ENCODE measurements at places on chromosomes 2 and 18.

GRCh38 chr2:105518897-105519296 is 120.0 kb upstream of the FHL2 start:
- DNase-seq, result no peak

DNA sequence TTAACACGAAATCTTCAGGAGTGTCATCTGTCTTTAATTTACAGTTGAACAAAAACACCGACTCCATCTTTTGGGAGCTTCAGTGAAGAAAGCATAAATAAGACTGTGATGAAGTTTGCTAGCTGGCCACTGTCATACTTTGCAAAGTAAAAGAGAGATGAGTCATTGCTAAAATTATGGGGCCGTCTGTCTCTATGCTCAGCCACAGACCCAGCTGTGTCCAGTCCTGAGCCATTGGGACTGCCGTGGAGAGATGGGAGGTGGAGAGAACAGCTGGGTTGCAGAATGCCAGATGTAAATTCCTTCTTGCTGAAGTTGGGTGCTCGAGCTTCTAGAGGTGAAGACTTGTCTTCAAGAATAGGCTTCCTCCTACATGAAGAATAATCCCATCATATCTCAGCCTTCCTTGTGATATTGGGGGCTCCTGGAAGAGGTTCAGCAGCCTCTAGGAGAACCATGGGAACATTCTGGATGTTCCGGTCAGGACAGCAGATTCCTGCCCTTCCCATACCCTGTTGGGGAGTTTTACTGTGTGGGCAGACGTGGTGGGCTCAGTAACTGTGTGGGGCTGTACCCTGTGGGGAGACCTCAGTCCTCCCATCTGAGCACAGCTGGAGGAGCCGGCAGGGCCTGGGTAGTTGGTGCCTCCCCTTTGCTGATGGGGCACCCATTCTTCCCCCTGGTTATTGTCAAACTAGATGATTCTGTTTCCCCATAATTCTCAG is 71.1 kb downstream of the LDLRAD4 start:
- no peak for DNase-seq

- DNase-seq, result no peak
Measured at GRCh38 chr2:85813211-85813981, 59.6 kb downstream of the ATOH8 start.

DNA sequence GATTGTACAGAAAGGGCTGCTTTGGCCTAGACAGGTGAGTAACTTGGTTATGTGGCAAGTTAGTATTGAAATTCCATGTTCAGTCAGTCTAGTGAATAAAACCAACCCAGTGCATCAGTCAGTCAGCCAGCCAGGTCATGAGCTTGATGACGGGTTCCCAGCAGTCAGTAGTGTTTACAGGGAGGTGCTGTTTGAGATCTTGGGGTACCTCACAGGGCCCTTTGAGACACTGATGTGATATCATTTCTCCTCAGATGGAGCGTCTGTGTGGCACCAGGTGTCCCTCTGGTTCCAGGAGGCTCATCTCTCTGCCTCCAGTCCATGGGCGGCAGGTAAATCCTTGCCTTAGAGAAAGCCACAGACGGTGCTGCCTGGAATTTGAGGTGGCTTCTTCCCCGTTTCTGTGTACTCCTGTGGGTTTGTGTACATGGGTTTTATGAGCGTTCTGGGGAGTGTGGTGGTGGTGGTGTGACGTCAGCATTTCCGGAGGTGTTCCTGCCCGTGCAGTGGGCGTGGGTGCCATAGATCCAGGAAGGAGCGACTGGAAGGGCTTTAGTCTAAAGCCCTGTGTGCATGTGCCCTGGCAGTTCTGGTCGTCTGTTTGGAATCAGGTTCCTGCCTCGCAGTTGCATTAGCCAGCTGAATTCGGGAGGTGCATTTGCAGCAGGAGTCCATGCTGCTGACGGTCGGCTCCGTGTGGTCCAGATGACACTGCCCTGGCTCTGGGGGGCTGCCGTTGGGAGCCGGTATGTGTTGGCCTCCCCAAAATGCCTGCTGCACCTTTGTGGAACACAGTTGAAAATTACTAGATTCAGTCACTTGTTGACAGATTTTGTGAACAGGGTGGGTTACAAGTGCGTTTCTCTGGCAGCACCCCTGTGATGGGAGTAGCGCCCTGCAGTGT is 2.1 kb downstream of the CTDP1 start:
- no peak for DNase-seq

GRCh38 chr18:23565916-23566547 is 20.3 kb downstream of the NPC1 start:
- DNase-seq, result no peak

DNA sequence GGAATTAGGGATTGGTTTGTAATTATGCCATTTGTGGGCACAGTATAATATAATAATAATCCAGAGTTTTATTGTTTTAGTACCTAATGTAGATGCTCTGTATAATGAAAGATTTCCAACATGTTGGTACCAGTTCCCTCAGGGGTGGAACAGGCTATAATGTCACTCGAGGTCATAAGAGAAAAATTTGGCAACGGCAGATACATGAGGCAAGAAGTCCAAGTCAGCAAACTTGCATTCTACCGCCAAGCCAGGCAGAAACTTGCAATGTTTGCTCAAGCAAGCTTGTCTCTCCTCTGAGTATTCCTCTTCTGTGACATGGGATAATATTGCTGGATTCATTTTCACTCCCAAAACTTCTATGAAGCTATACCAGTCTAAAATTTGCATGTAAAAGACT is 520.0 kb upstream of the SALL3 start:
- no peak for DNase-seq

Measured in COR-L47 (cell line).